NCI-H1105 (cell line): ENCODE measurements at places on chromosomes 13 and 19.

DNA sequence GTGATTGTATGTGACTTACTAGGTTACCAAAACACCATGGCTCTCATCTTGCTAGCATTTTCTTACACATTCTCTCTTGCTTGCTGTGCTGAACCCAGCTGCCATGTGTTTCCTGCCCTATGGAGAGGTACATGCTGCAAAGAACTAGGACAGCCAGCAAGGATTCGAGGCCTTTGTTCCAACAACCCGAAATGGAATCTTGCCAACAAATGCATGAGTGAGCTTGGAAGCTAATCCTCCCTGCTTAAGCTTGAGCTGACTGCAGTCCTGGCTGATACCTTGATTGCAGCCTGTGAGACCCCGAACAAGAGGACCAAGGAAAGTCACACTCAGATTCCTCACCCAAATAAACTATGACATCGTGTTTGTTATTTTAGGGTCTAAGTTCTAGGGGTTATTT is 651.2 kb downstream of the SLITRK6 start:
- peak; percentile 66 for DNase-seq

DNA sequence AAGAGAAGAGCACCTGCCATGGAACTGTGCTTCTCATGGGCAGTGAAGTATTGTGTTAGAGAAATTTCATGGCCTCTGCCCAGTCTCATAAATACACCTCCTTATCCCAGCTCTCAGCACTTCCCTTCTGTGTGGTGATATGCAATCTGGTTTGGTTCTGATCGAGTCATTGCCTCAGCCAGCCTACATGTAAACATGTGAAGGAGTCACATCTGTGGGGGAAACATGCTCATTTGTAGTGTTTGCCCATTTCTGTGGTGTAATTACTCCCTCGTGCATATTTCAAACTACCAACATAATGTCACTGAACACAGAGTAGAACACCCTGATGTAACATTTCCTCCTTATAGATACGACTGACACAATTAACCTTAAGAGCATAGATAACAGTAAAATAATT is 183.0 kb downstream of the DCT start:
- DNase-seq: no peak

- DNase-seq: no peak
Observed at GRCh38 chr19:35911173-35911572, 3.1 kb upstream of the TYROBP start.

DNA sequence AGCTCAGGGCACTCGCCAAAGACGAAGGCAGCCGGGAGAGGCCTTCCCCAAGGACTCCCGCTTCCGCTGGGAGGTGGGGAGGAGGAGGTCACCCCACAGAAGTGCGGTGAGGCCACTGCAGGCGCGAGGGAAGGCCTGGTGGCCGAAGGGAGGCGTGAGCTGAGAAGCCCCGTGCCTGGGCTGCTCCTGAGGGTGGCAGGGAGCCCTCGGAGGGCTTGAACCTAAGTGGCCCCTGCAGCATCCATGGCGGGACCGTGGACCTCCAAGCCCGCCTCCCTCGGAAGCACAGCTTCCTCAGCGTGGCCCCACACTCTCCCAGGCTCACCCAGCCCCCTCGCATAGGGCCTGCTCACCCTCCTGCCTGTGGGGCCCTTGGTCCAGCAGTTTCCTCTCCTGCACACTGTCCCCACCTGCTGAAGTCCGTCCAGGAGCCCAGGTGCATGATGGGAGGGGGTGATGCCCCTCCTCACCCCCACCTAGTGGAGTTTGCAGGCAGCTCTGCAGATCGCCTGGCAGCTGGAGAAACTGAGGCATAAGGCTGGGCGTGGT is 25.9 kb downstream of the EFNA2 start:
- no peak for DNase-seq

- no peak for DNase-seq
Observed at GRCh38 chr13:110409581-110409992, 102.5 kb downstream of the COL4A2 start.

GRCh38 chr19:39401549-39402345 is 4.9 kb upstream of the ZFP36 start:
- no peak for DNase-seq

GRCh38 chr13:101332583-101332982 is 83.7 kb downstream of the NALCN start:
- DNase-seq: no peak

DNA sequence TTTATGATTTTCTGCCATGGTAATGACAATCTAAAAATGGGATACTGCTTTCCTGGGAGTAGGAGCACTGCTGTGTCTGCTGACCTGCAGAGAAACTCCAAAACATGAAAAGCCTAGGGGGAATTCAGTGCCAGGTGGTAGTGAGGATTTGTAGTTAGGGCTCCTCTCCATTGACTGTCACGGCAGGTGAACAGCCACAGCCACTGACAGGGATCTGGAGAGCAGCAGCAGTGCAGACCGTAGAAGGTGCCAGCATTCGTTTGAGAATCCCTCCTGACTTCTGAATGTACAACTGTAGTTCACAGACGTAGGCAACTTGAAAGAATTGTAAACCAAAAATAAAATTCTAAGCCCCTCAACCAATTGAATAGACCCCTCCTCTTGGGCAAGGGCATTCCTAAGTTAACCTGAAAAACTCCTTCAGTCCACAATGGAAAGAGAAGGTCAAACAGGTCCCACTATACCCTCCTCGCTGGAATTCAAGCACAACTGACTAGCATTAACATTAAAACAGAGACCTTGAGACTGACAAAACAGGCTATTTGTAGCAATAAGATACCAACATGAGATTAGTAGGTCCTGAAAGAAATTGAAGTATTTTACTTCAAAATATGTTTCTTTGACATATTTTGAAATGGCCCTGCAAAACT is 1328.8 kb downstream of the OLFM4 start:
- no peak for DNase-seq

DNA sequence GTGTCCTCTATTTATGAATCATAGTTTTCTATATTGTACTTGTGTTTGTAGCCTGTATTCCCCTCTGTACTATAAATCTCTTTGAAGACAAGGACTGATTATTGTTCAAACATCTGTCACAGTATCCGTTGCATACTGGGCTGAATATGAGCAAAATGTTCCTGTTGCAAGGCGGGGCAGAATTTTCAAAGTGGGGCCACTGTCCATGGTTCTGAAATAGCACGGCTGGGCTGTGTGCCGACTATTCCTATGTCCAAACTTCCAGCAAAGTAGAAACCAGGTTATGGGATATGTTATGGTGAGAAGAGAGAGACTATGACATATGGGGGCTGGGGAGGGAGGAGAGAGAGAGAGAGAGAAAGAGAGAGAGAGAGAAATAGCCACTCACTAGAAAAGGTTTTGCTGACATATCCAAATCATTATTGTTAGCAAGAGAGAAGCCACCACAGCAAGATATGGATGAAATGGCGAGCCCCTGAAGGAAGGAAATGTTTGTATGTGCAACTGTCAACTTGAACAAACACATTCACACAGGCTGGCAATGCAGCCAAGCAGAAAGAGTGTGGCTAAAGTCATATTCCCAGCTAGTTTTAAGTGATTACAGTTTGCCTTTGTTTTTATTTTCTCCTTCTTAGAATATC is 107.0 kb upstream of the GPR12 start:
- no peak for DNase-seq

- DNase-seq: no peak
Observed at GRCh38 chr19:46608178-46608577, 7.0 kb downstream of the CALM3 start.

- no peak for DNase-seq
Observed at GRCh38 chr13:104357672-104358354, 1291.6 kb upstream of the SLC10A2 start.

DNA sequence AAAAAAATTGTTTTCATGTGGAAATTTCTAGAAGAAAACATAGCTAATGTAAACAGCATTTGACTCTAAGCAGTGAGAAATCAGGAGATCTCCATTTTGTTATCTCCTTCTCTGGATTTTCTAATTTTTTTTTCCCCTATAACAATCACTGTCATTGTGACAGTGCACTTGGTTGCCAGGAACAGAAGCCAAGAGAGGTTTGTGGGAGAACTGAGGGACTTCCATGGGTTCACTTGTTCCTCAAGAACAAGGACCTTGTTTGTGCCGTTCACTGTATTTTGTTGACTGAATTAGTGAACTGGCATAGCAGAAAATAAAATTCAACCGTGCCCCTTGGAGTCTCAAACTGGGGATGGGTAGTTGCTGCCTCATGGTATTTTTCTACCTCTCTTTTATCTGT is 17.1 kb downstream of the SHISA7 start:
- no peak for DNase-seq
